ENCODE measurements at places on chromosomes 2 and 18.

DNA sequence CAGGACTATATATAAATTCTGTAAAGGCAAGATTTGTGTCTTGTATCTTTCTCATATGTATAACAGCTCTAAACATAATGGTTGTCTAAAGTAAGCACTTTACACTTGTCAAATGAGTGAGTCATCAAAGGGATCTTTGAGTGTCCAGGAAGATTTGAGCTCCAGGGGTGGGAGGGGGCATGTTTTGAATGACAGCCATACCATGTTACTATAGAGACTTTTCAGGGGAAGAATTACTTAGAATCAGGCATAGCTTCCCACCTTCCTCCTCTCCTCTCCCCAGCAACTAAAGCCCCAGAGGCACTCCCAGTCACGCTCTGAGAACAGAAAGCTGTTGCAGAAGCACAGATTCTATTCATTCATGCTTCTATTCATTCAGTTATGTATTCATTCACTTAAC lies 65.8 kb upstream of the ALK start:
- DNase-seq, result no peak

GRCh38 chr2:146985753-146986152 lies 859.1 kb upstream of the ACVR2A start:
- DNase-seq, result no peak

DNA sequence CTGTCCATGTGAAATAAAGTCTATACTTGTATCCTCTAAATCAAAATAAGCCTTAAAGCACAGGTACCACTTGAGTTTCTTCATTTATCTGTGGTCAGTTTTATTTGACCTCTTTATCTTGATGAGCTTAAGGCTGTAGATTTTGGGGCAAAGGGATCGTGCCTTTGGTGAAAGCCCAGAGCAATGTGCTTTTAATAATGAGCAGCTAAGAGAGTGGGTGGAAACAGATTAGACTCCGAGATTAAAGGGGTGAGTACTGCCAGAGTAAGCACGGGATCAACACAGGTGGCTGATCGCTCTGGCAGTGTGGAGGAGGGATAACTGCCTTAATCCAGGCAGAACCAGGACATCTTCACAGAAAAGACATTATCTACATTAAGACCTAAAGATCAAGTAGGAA lies 280.4 kb downstream of the TDRD15 start:
- DNase-seq, result no peak

DNA sequence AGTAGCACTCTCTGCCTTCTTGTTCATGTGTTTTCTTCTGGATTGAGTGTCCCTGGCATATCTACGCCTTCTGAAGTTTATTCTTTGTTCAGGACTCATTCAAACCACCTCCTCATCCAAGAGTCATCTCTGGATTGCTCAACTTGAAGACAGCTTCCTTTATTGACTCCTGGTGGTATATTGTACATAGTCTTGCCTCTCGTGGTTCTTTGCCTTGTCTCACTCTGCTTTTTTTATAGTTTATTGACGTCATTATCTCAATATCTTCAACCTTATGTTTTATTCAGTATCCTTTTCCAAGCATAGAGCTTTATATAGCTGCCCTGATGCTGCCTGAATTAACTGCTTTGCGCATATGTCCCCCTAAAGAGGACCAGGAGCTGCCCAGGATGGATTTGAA lies 161.7 kb downstream of the INSIG2 start:
- DNase-seq, result no peak

DNA sequence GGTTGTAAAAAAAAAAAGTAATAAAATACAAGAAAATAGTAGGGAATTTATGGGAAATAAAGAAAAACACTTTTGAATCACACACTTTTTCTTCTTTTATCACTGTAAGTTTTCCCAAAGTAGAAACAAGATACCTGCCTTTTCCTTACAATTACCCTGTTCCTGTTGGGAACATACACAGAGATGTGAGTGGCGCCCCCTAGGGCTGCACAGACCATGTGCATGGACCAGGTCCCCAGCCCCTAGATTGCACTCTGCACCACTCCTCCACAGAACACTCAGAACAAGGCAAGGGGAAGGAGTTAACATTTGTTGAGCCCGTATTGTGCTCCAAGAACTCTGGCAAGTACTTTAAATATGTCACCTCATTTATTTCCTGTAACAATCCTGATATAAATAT lies 118.7 kb upstream of the NRP2 start:
- DNase-seq, result no peak

DNA sequence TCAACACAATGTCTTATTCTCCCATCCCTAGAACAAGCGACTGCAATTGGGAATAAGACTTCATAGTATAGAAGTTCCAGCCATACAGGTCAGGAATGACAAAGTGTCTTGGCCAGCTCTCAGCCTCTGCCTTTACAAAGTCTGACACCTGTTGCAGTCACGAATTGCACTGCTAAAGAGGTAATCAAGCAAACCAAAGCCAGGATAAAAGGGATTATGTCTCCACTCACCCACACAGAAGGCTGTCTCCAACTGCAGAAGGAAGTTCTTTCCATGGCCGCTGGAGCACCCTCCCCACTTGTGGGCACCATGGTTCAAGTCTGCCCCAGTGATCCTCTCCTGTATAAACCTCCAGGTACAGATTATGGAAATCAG lies 114.8 kb upstream of the PKDCC start:
- no peak for DNase-seq

DNA sequence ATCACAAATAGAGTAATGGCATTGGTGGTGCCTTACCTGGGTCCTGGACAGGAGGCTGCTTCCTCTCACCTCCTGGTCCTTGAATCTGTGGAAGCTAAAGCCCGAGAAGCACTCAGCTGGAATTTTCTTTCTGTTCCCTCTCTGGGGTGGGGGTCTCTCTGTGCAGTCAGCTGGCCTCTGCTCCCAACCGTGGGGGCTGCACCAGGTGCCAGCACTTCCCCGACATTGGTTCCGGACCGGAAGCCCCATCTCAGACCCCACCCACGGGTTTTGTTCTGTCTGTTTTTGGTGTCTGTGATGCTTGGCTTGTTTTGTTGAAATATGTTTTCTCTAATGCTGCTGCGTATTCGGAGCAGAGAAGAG lies 154.7 kb downstream of the TWIST2 start:
- DNase-seq, result no peak

DNA sequence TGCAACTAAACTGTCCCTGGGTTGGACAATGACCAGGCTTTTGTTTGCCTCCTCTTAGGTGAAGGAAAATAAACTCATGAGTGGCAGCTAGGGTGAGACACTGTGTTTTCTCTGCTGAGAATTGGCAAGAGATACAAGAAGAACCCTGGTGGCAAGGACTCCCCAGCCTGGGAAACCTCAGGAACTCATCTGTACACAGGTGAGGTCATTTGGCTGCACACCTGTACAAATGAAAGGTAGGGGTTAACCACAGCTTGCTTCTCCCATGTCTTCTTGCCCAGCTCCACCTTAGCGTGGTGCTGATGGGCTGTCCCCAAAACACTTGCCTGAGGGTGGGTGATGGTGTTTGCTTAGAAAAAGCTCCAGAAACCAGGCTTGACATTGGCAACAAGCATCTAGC lies 97.2 kb upstream of the FAM136A start:
- no peak for DNase-seq

DNA sequence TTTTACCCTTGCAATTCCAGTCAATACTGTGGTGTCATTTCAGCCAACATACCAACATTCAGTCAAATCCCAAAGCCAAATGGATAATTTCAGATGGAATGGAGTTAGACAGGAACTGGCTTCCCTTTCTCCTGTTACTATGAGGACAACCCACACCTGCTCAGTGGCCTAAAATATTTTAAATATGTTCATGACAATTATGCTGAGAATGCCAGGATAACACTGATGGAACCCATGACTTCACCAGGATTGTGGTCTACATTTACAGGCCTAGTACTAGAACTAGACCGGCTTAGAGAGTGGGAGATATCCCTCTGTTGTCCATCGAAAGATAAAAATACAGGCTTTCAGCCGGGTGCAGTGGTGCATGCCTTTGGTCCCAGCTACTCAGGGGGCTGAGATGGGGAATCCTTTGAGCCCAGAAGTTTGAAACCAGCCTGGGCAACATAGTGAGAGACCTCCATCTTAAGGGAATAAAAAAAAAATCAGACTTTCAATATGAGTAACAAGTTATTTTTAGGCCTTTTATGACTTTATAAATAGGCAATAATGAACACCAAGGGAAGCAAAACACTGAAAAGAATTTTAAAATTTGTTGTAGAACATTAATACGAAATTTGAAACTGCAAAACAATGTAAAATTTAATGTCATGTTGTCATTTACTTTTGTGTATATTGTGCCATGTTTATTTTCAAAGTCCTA lies 14.2 kb downstream of the GPATCH11 start:
- DNase-seq, result no peak

All from stimulated activated CD8-positive, alpha-beta memory T cell treated with anti-CD3 and anti-CD28 coated beads, Interleukin-15, amount 100 ng/mL, for 24 hours (primary cell).